Ureter (tissue), 1 donor: ENCODE measurements at places on chromosomes 2 and 18. TPM values are rescaled to one million over a fixed set of nuclear protein-coding genes. Genes with fewer than 3 reads are reported as not detected.

TRIB2 gene
- total RNA-seq = 45.4 TPM

CRYGD gene
- not detected for total RNA-seq

ANKRD30BL gene
- 0.36 TPM for total RNA-seq

PCARE gene
- not detected for total RNA-seq

COLEC12 gene
- total RNA-seq = 10.2 TPM

TMEM17 gene
- 2.0 TPM for total RNA-seq

ATP8B1 gene
- 171 TPM for total RNA-seq

LYPD6 gene
- 12.2 TPM for total RNA-seq
